ENCODE measurements at places on chromosomes 16 and 17.

- no peak for DNase-seq
Observed at GRCh38 chr16:89246383-89246902, 28.9 kb downstream of the ZNF778 start.

DNA sequence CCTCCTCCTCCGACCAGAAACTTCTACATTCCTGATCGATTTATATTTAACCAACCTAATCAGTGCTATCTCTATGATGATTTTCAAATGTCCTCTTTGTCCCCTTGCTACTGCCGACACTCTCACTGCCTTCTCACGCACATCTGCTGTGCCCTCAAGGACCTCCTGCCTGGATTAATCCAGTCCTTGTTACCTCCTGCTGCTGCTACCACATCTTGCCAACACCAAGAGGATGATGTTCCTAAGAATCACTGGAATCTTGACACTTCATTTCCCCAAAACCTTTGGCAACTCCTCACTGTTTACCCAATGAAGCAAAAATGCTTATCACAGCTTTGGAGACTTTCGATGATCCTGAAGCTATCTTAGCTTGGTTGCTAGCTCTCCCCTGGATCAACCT is 287.3 kb upstream of the AXIN2 start:
- DNase-seq = no peak

GRCh38 chr17:28643983-28644786 is 773 bp downstream of the BLTP2 start:
- DNase-seq = no peak

GRCh38 chr16:27429330-27429871 is 27.4 kb downstream of the IL21R start:
- DNase-seq = peak; percentile 21

DNA sequence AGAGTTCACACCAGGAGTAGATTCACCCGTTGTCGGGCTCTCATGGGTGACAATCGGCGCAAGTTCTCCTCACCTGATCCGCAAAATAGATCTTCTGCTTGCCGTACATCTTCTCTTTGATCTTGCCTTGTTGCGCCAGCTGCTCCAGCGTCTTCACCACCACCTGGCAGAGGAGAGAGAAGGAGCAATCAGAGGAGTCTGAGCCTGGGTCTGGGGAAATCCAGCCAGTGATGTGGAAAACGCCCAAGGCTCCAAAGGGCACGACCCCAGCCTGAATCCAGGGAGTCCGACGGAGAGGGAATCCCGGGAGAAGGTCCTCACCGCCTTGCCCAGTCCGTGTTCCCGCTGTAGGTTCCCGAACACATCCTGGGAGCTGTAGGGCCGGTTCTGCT is 393 bp downstream of the PSMC3IP start:
- no peak for DNase-seq

DNA sequence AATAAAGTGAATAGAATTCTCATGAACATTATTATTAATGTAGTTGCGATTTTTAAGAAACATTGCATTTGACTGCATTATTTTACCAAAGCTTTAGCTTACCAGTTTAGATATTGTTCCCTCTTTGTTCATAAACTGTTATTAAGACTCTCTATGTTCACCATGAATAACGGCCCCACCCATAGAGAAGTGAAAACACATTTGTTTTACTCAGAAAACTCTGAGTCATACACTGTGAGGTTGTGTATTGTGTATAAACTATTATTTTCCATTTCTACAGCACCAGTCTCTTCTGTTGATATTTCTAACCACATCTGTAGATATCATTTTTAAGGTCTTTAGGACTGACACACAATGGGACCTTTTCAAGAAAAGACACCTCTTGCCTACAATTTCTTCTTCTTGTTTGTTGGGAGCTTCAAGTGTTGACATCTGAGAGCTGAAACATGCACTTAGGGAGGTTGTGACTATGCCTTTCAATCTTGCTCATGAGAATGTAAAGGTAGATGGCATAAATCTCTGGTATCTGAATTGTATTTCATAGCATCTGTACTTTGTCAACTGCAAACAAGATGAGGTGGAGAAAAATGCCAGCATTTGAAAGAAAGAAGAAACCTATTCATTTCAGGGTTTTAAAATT is 252.9 kb upstream of the CDH8 start:
- DNase-seq = no peak

DNA sequence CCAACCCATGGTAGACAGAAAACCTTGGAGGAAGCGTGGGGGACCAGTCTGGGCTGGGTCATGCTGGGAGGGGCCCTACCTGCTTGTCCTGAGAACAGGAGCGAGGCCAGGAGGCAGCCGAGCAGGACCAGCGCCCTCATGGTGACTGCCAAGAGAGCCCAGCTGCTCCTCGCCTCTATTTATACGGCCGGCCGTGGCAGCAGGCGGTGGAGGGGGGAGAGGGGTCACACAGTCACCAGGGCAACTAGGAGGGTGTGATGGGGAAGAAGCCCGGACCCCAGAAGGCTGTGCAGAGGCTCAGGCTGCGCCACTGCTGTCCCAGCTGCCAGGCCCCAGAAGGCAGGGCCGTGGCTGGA is at the start of gene SRL:
Gene SRL, minus strand, starts transcription at position 153 of the 356 bp plus-strand sequence. Its CDS starts 13 bp downstream, at position 140.
- no peak for DNase-seq

- no peak for DNase-seq
Observed at GRCh38 chr17:73432624-73433190, 120.9 kb upstream of the CDC42EP4 start.

DNA sequence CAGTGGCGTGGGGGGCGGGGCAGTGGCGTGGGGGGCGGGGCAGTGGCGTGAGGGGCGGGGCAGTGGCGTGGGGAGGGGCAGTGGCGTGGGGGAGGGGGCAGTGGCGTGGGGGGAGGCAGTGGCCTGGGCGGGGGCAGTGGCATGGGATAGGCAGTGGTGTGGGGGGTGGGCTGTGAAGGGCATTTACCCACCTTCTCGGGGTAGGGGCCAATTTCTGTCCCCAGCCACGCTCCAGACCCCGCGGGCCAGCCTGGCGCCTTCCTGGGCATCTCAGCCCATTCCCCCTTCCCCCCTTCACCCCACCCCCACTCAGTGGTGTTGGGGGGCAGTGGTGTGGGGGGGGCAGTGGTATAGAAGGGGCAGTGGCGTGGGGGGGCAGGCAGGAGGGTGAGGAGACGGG is 92.7 kb downstream of the LITAF start:
- DNase-seq = no peak

- DNase-seq = no peak
Observed at GRCh38 chr17:50785946-50786570, 18.7 kb upstream of the ANKRD40CL start.

DNA sequence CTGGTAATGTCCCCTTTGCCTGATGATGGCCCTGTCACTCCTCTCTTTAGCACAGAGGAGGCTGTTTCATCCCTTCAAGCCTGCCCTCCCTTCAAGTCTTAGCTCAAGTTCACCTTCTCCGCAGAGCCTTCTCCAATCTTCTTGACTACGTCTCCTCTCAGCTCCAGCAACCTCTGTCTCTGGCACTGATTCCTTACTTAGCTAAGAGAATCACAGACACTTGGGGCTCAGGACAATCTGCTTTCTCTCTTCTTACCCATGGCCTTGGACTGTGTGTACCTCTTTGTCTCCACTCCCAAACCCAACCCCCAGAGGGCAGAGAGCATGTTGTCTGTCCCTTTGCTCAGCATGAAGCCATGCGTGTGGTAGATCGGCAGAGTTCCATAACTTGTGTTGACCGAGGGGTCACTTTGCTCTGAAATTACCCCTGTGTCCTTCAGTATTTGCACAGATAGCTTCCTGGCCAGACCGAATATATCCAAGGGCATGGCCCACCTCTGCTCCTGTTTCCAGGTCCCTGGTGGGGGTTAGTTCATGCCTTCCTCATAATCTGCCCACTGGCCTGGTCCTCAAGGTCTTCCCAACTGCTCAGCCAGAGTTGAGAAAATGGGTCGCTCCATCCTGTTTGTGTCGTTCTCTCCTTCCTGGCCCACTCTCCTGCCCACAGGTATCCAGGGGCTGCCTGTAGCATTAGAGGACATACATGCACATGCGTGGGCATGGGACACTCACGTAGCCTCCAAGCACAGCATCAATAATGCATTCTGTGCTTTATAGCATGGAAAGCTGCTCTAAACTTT is 41.6 kb downstream of the MAPT start:
- no peak for DNase-seq

DNA sequence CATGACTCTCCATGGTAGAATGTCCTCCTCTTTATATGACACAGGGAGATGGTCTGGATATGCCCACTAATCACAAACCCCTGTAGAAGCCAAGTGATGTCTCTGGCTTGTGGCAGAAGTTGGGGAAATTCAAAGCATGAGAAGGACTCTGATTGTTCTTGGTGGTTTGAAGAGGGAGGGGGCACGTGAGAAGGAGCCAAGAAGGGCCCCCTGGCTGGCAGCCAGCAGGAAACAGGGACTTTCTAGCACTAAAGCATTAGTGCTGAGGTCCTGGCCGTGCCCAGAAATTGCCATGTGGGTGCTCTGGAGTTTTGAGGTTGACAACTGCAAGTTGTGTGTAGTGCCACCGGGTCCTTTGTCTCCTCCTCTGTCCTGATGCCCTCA is 199.9 kb downstream of the LGALS9B start:
- no peak for DNase-seq

DNA sequence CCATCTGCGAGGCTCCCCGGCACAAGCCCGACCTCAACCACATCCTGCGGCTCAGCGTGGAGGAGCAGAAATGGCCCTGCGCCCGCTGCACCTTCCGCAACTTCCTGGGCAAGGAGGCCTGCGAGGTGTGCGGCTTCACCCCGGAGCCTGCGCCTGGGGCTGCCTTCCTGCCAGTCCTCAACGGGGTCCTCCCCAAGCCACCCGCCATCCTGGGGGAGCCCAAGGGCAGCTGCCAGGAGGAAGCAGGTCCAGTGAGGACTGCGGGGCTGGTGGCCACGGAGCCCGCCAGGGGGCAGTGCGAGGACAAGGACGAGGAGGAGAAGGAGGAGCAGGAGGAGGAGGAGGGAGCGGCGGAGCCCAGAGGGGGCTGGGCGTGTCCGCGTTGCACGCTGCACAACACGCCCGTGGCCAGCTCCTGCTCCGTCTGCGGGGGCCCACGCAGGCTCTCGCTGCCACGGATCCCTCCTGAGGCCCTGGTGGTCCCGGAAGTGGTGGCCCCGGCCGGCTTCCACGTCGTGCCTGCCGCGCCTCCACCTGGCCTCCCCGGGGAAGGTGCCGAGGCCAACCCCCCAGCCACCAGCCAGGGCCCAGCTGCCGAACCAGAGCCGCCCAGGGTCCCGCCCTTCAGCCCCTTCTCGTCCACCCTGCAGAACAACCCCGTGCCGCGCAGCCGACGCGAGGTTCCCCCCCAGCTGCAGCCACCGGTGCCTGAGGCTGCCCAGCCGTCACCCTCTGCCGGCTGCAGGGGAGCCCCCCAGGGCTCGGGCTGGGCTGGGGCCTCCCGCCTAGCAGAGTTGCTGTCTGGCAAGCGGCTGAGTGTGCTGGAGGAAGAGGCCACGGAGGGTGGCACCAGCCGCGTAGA is 13.1 kb upstream of the PRR35 start:
- peak; percentile 52 for DNase-seq

DNA sequence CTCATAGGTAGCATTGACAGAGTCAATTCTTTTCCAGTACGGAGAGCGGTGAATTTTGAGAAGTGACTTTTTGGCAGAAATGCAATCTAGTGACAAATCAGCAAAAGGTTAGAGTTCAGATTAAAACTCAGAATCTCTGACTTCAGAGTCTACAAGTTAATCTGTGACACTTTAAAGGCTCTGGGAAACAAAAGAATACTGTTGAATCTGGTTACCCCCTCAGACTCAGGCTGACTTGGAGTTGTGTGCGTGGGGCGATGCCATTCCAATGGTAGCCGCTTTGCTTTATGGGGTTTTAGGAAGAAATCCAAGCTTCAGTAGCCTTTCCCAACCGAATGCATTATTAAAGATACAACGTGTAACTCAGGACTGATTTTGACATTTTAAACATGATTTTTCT is 118.2 kb downstream of the CDH13 start:
- no peak for DNase-seq

DNA sequence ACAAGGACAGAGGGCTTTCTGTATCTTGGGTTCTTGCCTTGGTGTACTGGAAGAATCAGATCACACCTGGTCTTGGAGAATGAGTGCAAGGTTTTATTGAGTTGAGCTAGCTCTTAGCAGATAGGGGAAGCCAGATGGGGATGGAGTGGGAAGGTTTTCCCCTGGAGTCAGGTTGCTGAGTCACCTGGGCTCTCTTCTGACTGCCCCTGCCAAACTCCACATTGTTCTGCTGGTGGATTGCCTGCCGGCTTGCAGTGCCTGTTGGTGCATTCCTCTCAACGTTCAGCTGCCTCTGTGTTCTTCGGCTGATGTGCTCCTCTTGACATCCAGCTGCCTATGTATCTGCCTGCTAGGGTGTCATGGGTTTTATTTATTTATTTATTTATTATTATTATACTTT is 1431.1 kb downstream of the CDH8 start:
- no peak for DNase-seq

- no peak for DNase-seq
Observed at GRCh38 chr17:36717088-36717487, 115.7 kb downstream of the MRM1 start.

DNA sequence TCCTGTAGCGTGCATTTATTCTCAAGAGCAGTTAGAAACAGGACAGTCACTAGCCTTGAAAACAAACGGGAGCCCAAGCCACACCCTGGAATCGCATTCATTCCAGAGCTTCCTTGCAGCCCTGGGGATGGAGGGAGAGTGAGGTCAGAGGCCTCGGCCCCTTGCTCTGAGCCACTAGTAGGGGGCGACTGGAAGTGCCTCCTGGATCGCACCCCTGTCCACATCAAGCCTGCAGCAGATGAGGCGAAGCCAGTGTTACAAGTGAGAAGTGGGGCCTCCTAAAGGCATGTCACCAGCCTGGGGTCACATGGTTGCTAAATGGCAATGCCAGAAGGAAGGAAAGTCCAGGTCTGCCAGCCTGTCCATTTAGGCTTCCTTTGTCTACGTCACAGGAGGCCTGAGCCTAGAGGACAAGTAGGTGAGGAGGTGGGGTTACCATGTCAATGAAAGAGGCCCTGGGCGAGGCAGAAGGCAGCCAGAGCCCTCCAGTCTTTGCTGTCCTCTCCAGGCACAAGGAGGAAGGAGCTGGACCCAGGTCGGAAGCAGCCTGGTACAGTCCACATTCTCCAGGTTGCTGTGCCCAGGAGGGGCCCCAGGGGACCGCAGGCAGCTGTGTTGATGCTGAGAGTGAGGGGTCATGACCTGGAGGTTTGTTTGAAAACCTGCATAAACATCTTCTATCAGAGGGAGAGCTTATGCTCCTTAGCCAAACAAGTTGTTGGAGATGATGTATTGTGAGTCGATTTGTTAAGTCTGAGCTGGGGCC is 3.0 kb upstream of the RCVRN start:
- DNase-seq = no peak

Measured in activated naive CD4-positive, alpha-beta T cell treated with anti-CD3 and anti-CD28 coated beads, Interleukin-2, amount 50 U/mL, for 72 hours (primary cell).